ENCODE measurements at places on chromosomes 4 and X. TPM values are rescaled to one million over a fixed set of nuclear protein-coding genes. Genes with fewer than 3 reads are reported as not detected.
A peak's percentile ranks its signal among the peaks of the same experiment; 100 is the strongest.

GRCh38 chr4:172657081-172657480, 511.5 kb upstream of the GALNT7 start:
- DNase-seq = no peak
- H3K27ac ChIP-seq = no peak overlapping the region
- H3K4me3 ChIP-seq = no peak overlapping the region
- H3K4me1 ChIP-seq = no peaks in the 10 kb centered on the region
- H3K36me3 ChIP-seq = no peaks in the 10 kb centered on the region
- no peaks in the 10 kb centered on the region for H3K27me3 ChIP-seq

- no peak for DNase-seq
- H3K27me3 ChIP-seq = no peaks in the 10 kb centered on the region
- H3K4me1 ChIP-seq = no peaks in the 10 kb centered on the region
- no peak overlapping the region for H3K4me3 ChIP-seq
- H3K36me3 ChIP-seq = no peaks in the 10 kb centered on the region
- H3K27ac ChIP-seq = no peak overlapping the region
Observed at GRCh38 chr4:118180776-118181175, 146.5 kb downstream of the NDST3 start.

- H3K4me1 ChIP-seq = no peaks in the 10 kb centered on the region
- H3K27ac ChIP-seq = no peak overlapping the region
- no peaks in the 10 kb centered on the region for H3K36me3 ChIP-seq
- H3K27me3 ChIP-seq = no peaks in the 10 kb centered on the region
Observed at GRCh38 chr4:7054106-7054880, 11.1 kb downstream of the TADA2B start.

DNA sequence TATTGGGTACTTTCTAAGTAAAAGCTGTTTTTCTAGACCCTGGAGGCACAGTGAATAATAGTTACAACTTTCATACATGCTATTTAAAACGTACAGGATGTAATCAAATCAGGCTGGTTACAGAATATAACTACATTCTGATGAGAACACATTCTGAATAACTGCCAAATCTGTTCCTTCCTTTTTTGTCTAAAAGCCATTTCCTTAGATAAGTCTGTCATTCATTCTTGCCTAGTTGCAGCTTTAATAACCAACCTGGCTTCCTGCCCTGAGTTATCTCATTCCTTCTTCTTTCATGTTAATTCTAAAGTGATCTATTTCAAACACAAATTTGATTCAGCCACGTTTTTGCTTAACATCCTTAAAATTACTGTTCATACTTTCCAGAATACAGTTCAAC, 189.7 kb upstream of the ITM2A start:
- no peak overlapping the region for H3K27ac ChIP-seq
- no peaks in the 10 kb centered on the region for H3K4me1 ChIP-seq
- no peak overlapping the region for H3K4me3 ChIP-seq
- H3K27me3 ChIP-seq = peaks cover 17% of the 10 kb centered on the region
- no peak for DNase-seq

DNA sequence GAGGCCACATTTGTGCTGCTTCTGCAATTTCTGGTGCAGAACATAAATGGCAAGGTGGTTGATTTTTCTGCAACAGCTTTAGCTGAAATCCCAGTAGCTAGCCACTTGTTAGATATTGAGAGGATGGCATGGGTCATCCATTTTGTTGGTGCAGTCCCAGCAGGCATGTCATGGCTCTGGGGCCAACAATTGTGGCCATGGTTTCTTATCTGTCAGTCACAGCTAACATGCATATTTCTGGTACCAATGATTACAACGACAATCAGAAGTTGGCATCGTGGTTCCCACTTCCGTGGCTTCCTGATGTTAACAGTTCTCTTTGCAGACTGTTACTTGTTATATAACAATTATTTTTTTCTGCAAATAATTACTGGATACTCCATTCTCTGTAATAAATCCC, 42.8 kb upstream of the PRKG2 start:
- no peaks in the 10 kb centered on the region for H3K27me3 ChIP-seq
- no peak overlapping the region for H3K27ac ChIP-seq
- no peak overlapping the region for H3K4me3 ChIP-seq
- H3K4me1 ChIP-seq = no peaks in the 10 kb centered on the region

GRCh38 chr4:140223056-140223810, 69.2 kb upstream of the MAML3 start:
- H3K27me3 ChIP-seq = no peaks in the 10 kb centered on the region
- no peaks in the 10 kb centered on the region for H3K36me3 ChIP-seq
- DNase-seq = no peak
- no peak overlapping the region for H3K27ac ChIP-seq

DNA sequence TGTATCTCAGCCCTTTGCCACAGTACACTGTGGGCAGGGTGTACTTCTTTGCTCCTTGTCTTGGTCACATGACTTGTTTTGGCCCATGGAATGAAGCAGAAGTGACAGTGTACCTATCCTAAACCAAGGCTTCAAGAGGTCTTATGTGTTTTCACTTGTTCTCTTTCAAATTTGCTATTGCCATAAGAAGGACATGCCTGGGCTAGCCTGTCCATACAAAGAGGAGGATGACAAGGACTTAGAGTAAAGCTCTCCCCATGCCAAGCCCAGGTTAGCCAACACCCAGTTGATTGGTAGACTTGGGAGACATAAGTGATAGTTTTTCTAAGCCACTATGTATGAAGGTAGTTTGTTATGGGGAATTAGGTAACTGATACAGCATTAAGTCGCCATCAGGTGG, 141.1 kb upstream of the MID1 start:
- peaks cover 5% of the 10 kb centered on the region for H3K27me3 ChIP-seq
- H3K4me1 ChIP-seq = no peaks in the 10 kb centered on the region
- H3K4me3 ChIP-seq = no peak overlapping the region

DNA sequence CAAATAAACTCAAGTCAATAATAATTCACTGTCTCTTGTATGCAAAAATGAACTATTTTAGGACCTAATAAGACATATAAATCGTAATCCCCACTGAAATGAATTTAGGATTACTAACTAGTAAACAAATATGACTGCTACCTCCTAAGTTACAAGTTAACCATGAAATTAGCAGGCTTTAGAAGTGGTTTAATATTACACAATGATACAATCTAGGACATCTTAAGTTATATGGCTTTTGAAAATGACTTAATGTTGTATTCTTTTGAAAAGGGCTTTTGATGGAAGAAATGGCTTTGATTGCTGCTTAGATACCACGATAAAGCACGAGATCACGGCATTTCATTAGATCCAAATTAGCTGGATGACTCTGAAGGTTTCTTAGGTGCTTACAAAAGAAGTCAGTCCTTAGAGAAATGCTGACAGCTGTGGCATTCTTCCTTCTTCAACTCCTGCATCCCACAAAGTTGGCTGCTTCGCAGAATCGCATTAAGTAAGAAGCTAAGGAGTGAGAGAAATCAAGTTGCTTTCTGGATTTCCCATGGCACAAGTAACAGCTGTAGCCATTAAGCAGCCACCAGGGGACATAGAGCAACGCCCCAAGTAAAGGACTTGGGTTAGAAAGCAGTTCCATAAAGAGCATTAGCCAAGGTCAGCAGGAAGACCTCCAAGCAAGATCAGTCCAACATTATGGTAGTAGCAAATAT, 6.9 kb downstream of the SLC10A7 start:
- no peak overlapping the region for H3K4me3 ChIP-seq
- H3K36me3 ChIP-seq = no peaks in the 10 kb centered on the region
- no peaks in the 10 kb centered on the region for H3K4me1 ChIP-seq

GRCh38 chr4:8539661-8540060, 40.5 kb upstream of the GPR78 start:
- DNase-seq = no peak
- H3K4me1 ChIP-seq = no peaks in the 10 kb centered on the region
- no peaks in the 10 kb centered on the region for H3K36me3 ChIP-seq
- H3K27me3 ChIP-seq = no peaks in the 10 kb centered on the region
- H3K4me3 ChIP-seq = no peak overlapping the region

- no peak overlapping the region for H3K27ac ChIP-seq
- peaks cover 2% of the 10 kb centered on the region for H3K36me3 ChIP-seq
- DNase-seq = peak; percentile 32
- H3K27me3 ChIP-seq = no peaks in the 10 kb centered on the region
- H3K4me1 ChIP-seq = no peaks in the 10 kb centered on the region
Observed at GRCh38 chr4:6875431-6875831, 34.2 kb upstream of the TBC1D14 start.

- no peaks in the 10 kb centered on the region for H3K27me3 ChIP-seq
- H3K4me1 ChIP-seq = no peaks in the 10 kb centered on the region
- no peaks in the 10 kb centered on the region for H3K36me3 ChIP-seq
- H3K27ac ChIP-seq = no peak overlapping the region
- H3K4me3 ChIP-seq = no peak overlapping the region
- no peak for DNase-seq
Observed at GRCh38 chrX:118536204-118536603, 40.6 kb downstream of the DOCK11 start.

- H3K27ac ChIP-seq = no peak overlapping the region
- no peak for DNase-seq
- no peaks in the 10 kb centered on the region for H3K4me1 ChIP-seq
Observed at GRCh38 chrX:71131510-71131909, 13.1 kb downstream of the MED12 start.

GRCh38 chr4:38781854-38782261, 932 bp downstream of the TLR10 start:
- no peak for DNase-seq
- H3K4me3 ChIP-seq = no peak overlapping the region
- no peak overlapping the region for H3K27ac ChIP-seq

DNA sequence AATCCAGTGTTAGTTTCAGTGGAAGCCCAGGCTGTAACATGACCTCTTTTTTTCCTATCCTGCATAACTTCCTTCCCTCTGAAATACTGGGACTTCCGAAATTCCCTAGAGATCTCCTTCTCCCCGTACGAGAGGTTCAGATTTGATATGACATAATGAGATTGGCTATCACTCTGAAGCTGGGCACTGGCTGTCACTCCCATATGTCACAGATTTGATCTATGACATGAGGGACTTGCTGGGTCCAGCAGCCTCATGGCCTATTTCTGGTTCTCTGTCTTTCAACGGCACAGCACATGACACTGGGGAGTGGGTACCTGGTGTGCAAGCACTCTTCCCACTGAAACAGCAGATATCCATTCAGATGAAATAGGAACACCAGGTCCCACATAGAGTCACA, 36.7 kb downstream of the PF4 start:
- H3K27ac ChIP-seq = no peak overlapping the region
- no peak overlapping the region for H3K4me3 ChIP-seq
- H3K4me1 ChIP-seq = no peaks in the 10 kb centered on the region
- H3K36me3 ChIP-seq = no peaks in the 10 kb centered on the region
- peaks cover 12% of the 10 kb centered on the region for H3K27me3 ChIP-seq

- no peak overlapping the region for H3K27ac ChIP-seq
- no peak for DNase-seq
- no peak overlapping the region for H3K4me3 ChIP-seq
- no peaks in the 10 kb centered on the region for H3K27me3 ChIP-seq
Observed at GRCh38 chrX:145694048-145694447, 123.6 kb upstream of the SLITRK2 start.

DNA sequence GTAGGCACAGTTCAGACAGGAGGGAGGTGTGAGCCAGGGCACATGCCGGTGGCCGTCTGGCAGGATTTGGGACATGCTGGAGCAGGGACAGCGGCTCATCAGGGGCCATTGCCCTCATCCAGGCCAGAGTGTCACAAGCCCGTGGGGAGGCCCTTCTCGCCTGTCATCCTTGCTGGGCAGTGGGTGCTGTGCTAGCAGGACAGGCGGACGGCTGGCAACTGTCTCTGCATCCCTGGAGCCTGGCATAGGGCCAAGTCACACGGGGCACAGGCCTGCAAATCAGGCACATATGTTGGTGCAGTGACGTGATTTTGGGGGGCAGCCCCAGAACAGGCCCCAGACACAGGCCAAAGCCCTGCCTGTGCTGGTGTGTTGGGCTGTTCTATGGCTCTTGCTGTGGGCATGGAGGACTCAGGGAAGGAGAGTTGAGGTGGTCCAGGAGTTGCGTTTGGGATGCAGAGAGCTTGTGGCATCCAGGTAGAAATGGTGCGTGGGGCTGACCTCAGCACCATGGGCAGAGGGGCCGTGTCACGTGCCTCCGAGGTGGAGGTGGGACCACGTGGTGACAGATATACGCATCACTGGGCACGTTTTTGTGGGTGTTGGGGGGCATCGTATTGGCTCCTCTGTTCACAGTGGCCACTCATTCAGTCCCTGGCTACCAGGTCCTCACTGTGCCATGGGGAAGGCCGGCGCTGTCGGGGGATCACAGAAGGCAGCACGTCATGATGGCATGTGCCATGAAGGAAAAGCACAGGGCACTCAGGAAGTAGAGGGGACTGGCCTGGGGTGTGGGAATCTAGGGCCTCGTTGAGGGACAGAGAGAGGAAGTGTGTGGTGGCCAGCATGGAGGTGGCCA, 14.6 kb upstream of the MSANTD1 start:
- no peaks in the 10 kb centered on the region for H3K4me1 ChIP-seq
- H3K4me3 ChIP-seq = no peak overlapping the region
- H3K27ac ChIP-seq = no peak overlapping the region

DNA sequence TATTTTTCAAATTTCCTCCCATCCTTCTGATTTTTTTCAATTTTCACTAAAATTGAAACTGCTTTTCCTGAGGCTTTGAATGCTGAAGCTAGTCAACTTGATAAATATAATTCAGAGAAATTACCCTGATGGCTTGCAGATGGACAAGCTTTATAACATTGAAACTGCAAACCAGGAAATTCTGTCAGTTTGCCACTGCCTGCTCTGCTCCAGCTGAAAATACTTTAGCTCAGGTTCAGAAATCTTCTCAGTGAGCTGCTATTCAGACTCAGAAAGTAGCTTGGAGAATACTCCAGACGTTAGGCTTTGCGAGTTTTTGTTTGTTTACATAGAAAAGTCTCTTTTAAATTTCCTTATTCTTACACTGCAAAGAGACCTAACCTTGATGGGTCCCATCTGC, 1574.7 kb downstream of the STIM2 start:
- no peak for DNase-seq
- H3K4me3 ChIP-seq = no peak overlapping the region
- H3K27me3 ChIP-seq = no peaks in the 10 kb centered on the region
- H3K36me3 ChIP-seq = no peaks in the 10 kb centered on the region

GRCh38 chrX:133655275-133656265, 240.3 kb upstream of the GPC4 start:
- no peak overlapping the region for H3K27ac ChIP-seq
- no peaks in the 10 kb centered on the region for H3K36me3 ChIP-seq
- H3K27me3 ChIP-seq = no peaks in the 10 kb centered on the region
- H3K4me3 ChIP-seq = no peak overlapping the region
- H3K4me1 ChIP-seq = no peaks in the 10 kb centered on the region

DNA sequence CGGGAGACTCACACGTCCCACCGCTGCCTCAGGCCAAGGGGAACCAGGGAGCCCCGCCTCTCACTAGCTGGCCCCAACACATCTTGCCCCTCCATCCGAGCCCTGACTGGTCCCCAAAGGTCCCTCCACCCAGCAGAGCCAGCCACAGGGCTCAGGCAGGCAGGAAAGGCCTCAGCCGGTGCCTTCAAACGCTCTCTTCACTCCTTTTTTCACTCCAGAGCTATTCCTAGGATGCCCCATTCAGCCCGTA, 1.5 kb upstream of the ARHGAP4 start:
- H3K4me1 ChIP-seq = no peaks in the 10 kb centered on the region
- H3K27me3 ChIP-seq = no peaks in the 10 kb centered on the region
- H3K27ac ChIP-seq = peak overlapping the region; percentile 87
- H3K4me3 ChIP-seq = peak overlapping the region; percentile 70
- no peaks in the 10 kb centered on the region for H3K36me3 ChIP-seq

- no peaks in the 10 kb centered on the region for H3K4me1 ChIP-seq
- no peak overlapping the region for H3K27ac ChIP-seq
- no peak for DNase-seq
- H3K36me3 ChIP-seq = no peaks in the 10 kb centered on the region
Observed at GRCh38 chr4:186172546-186172945, 18.8 kb upstream of the CYP4V2 start.

ZNF157 gene
- total RNA-seq = 0.33 TPM

DUSP21 gene
- total RNA-seq = not detected

CXorf58 gene
- not detected for total RNA-seq

ADGRG2 gene
- total RNA-seq = 0.96 TPM

AVPR2 gene
- total RNA-seq = 0.44 TPM

SPANXA2 gene
- not detected for total RNA-seq

FGF5 gene
- total RNA-seq = not detected

Measured in breast epithelium (tissue), 4 donors.